GM04503 (cell line): ENCODE measurements at places on chromosomes 16 and 17.
A peak's percentile ranks its signal among the peaks of the same experiment; 100 is the strongest.

DNA sequence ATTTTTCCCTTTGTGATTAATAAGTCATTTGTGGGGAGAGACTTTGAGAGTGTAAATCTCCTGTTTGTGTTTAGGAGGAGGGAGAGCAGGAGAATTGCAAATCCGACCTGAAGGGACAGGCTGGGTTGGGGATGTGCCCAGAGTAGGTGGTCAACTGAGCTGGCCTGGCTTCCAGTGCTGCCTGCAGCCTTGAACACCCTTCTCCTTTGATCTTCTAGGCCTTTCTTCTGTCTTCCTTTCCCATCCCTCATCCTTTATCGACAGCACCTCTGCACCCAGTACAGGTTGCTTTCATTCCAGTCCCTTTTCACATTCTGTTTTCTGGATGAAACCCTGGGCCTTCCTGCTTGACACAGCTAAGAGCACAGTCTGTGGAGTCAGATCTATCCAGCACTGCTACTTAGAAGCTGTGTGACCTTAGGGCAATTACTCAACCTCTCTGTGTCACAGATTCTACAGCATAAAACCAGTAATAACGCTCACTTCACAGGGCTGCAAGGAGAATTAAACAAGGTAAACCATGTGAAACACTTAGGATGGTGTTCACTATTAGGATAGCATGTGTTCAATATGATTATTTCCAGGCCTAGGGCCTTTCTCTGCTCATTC is 1.0 kb upstream of the CSNK2A2 start:
- no peak for DNase-seq

DNA sequence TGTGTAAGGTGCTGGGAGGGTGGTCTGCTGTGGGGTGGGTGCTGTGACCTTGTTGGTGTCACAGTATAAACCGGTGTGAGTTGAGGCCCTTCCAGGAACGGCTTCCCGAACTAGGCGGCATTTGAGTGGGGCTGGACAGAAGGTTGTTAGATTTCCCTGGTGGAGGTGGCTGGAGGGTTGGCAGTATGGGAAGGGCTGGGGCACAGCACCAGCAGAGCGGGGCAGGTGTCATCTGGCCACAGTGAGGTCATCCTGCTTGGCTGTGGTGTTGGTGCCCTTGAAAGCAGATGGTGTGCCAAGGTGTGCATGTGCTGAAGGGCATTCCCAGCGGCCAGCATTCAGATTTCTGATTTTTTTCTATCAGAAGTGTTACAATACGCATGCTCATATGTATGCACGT is 28.1 kb downstream of the BANP start:
- DNase-seq = no peak

GRCh38 chr16:69796285-69797118 is 34.4 kb downstream of the WWP2 start:
- DNase-seq = no peak

DNA sequence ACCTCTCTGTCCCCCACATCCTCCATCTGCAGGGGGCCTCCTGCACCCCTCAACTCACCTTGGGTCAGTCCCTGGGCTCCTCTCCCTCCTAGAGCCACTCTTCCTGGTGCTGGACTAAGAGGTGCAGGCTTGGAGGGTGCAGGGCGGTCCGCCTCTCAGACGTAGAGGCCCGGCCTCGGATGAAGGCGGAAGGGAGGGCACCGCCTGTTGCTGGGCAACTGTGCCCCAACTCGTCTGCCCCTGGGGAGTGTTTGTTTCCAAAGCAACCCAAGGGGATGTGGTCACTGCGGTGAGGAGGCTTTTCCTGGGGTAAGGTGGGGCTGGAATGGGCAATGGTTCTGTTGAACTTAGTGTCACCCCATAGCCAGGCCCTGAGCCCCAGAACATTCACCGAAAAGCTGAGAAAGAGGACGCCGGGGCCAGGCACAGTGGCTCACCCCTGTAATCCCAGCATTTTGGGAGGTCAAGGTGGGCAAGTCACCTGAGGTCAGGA is at the start of gene C16orf54:
Gene C16orf54, minus strand, starts transcription at position 138 of the 493 bp plus-strand sequence. CDS start 1,039 bp downstream, outside the sequence.
- DNase-seq = no peak

GRCh38 chr16:85994492-85995490 is 95.8 kb downstream of the IRF8 start:
- no peak for DNase-seq

GRCh38 chr16:11639925-11640899 is 28.0 kb upstream of the SNN start:
- peak; percentile 98 for DNase-seq
